ENCODE measurements at places on chromosomes 13 and 19.

DNA sequence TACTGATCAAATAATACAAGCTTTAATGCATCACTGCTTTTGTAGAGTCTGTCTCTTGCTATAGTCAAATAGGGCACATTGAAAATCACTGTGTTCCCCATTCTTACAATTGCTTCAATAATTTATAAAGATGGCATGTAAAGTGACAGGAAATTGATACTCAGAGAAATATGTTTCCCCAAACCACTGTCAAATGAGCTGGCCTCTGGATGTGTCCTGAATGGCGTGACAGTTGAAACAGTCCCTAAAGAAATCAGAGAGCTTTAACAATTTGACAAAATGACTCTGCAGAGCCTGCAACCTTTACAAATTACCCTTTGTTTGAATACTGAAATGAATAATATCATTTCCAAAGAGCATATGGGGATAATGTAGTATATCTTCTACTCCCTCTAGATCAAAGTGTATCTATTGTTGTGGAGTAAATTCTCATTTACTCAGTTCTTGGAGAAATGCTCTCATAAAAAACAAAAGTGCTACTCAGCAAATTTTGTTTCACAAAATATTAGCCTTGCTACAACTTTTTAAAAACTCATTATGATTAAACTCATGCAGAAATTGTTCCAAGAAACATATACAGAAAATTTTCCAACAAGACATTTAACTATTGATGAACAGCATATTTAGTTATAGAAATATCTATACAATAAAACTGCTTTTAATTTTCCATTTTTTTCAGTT, 763.2 kb upstream of the SPRY2 start:
- no peak for DNase-seq

DNA sequence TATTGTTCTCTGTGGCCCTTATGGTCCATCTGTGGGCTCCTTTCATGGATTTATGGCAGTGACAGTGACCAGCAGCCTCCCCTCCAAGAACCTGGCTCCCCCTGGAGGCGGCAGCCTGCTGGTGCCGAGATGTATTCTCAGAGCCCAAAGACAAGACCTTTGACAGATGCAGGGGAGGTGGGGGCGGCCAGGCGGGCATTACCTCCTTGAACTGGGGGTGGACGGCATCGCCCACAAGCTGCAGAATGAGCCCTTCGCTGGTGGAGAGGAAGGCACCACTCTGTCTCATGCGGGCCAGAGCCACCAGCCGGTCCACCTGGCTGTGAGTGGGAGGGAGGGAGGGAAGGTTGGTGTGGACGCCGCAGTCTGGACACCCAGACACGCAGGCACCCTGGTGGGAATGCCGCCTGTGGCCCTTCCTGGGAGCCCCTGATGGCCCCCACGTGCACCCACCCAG, 6.6 kb downstream of the ISOC2 start:
- peak; percentile 20 for DNase-seq

GRCh38 chr19:14343286-14343685, 38.0 kb upstream of the ADGRE5 start:
- DNase-seq = no peak

DNA sequence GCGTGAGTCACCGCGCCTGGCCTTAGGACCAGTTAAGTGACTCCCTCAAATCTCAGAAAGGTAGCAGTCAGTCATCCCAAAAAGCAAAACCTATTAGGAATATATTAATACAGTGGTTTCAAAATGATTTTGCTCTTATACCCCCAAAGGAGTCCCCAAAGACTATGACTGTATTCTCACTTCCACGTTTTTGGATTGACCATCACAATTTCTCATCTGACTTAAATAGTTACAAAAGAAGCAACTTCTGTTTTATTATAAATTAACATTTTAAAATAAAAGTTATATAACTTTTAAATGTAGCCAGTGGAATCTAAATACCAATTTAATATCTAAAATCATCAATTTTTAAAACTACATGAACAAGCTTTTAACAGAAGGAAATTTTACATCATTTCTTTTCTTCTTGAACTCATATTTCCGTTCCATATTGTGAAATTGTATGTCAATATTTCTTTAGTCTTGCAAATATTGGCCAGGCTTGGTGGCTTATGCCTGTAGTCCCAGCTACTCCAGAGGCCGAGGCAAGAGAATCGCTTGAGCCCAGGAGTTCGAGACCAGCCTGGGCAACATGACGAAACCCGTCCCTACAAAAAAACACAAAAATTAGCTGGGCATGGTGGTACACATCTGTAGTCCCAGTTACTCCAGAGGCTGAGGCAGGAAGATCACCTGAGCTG, 1.5 kb upstream of the SPART start:
- no peak for DNase-seq

DNA sequence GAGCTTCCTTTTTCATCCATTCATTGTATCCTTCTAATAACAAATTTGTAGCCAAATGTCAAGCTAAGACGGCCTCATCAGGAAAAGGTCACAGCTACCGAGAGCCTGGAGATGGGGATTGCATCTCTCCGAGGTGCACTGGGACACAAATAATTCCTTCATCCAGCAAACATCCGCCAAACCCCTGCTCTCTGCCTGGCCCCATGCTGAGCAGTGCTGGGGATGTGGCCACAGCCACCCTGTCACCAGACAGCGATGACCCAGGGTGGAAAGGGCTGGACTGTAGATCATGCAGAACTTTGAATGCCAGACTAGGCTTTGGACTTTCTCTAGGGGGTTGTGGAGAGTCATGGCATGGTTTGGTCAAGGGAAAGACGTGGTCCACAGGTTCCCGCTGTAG, 1.9 kb downstream of the TOMM40 start:
- DNase-seq = no peak

- DNase-seq = peak; percentile 18
Observed at GRCh38 chr13:73299787-73300186, 241.0 kb downstream of the KLF5 start.

DNA sequence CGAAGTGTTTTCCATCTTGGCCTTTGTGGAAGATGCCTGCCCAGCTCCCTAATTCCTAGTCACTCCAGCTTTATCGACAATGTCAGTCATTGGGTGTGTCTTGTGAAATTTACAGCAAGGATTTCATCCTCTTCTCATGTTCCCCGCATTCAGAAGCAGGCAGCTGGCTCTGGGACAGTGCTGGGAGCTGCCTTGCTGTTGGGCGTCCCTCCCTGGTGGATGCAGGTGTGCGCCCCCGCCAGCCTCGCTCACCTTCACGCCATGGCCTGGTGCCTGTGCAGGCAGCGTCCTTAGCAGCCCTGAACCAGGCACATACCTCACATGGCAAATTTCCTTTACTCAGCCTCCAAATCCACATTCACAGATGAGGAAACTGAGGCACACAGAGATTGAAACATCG, 39.7 kb upstream of the TFDP1 start:
- no peak for DNase-seq
